NCI-H1417 treated with DMSO at 0.1 percent for 48 hours (cell line): ENCODE measurements at places on chromosomes 3 and 15.

DNA sequence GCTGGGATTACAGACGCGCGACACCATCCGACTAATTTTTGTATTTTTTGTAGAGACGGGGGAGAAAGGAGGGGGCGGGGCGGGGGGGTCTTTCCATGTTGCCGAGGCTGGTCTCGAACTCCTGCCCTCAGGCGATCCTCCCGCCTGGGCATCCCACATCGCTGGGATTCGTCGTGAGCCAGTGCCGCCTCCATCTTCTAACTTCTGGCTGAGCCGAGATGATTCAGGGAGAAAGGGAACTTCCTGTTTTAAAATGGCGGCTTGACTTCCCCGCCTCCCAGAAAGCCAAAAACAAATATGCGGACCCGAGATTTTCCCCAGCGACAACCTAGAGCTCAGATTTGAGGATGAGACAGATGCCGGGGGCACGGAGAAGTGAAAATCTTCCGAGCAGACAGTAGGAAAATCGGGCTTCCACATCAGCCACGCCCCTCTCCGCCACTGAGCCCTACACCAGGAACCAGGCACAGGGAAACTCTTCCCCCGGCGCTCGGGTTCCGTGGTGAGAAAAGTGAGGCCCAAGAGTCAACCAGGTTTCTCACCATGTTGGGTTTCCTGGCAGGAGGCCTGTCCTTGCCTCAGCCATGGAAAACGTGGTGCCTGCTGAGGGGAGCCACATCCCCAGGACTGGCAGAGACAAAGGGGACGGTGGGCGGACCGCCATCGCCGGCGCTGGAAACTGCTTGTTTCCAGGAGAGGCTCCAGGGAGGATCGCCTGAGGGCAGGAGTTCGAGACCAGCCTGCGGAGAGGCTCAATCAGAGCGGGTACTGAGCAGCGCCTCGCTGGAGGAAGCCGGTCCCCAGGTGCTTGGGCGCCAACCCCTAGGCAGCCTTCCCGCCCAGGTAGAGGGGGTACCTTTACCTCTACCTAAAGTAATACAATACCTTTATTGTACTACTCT lies 18.7 kb downstream of the CHST14 start:
- no peak for DNase-seq

DNA sequence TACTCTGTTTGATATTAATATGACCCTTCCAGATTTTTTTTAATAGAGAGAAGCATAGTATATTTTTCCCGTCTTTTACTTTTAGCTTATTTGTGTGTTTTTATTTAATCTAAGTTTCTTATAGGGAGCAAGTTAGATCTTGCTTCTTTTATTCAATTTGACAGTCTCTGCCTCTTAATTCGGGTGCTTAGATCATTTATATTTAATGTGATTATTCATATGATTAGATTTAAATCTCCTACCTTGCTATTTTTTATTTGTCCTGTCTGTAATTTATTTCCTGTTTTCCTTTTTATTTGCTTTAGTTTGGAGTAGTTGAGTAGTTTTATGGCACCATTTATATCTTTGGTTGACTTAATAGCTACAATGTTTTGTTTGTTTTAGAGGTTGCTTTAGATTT lies 66.1 kb downstream of the GJD2 start:
- no peak for DNase-seq

DNA sequence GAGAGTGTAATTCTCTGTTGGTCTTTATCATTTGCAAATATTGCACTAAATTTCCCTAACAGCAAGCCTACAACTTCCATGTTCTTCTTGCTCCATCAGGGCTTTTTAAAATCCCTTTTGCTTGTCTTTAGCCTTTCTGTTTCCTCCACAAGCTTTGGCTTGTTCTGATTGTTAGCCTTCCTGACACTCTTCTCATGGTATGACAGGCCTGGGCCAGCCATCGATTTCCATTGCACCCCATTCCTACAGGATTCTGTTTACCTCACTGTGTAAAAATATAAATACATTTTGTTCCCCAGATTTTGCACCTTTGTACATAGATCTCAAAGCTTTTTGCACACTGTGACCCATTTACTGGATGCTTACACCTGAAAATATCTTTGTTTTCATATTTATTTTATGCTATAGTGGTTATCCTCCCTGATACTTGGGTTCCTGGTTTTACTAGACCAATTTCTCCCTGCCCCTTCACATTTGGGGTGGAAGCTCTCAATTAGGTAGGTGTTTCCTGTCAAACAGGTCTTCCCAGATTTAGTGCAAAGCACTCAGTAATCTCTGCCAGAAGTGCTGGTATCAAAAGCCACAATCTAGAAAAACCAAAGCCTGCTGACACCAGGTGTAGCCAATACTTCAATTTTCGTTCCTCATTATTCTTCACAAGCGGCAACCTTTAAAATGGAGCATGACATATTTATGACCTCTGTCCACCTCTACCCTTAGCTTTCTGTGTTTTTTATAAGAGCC lies 57.9 kb upstream of the PPP2R3A start:
- DNase-seq, result peak; percentile 61

GRCh38 chr3:185717627-185718402 lies 107.0 kb downstream of the IGF2BP2 start:
- no peak for DNase-seq

DNA sequence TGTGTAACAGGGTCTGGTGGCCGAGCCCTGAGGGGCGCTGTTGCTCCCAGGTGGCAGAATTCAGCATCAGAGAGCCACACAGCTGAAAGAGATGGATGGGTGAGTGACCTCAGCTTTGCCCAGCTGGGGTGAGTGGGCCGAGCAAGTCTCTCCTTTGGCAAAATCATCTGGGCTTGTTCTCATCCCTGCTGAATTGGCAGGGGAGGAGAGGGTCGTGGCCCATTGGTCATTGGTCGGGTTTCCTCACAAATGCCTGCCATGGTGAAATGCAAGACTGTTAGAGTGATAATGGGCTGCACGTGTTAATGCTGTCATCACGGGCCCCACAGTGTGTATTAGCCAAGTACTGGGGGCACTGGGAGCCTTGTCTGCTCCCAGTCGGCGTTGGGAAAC lies 15.9 kb downstream of the ABHD2 start:
- no peak for DNase-seq
